ENCODE measurements at places on chromosomes 4 and X.

DNA sequence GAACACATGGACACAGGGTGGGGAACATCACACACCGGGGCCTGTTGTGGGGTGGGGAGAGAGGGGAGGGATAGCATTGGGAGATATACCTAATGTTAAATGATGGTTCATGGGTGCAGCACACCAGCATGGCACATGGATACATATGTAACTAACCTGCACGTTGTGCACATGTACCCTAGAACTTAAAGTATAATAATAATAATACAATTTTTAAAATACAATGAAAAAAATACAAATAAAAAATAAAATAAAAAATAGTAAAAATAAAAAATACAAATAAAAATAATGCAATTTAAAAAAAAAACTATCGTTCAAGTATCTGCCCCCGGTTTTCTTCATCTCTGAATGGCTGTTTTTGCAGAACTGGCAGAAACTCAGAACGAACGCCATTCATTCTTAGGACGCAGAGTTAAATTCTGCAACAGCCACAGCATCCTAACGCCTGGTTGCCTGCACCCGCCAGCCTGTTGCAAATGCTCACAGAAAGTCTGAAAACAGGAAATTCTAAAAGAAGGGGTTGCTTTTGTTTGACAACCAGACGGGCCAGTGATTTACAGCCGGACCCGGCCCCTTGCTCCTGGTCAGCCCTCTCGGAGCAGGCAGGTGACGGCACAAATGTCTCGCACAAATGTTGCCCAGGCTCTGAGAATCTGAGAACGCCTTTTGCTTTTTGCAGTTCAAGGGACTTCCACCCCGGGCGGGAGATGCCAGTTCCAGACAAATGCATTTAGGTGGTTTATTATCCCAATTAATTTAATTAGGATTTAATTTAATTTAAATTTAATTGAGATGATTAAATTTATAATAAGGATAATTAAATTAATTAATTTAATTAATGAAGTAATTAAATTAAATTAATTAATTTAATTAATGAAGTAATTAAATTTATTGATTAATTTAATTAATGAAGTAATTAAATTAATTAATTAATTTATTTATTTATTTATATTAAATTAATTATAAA lies 47.8 kb downstream of the CRLF2 start:
- DNase-seq = no peak

DNA sequence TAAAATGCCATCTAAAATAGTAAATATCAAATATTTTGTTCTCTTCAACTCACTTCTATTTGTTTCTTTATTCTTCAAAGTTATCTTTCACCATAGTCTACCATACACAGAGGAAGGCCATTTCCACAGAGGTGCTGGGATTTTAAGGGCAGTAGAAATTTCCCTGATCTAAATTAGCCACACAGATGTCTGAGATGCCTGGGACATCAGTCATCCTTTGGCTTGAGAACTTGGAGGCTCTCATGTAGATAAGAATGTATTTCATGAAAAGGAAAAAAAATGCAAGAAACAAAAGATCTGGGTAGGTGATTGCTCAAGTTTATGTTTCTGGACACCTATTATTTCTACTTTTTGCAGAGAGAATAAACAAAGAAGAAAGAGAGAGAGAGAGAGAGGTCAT lies 1008.2 kb downstream of the NLGN4X start:
- no peak for DNase-seq

DNA sequence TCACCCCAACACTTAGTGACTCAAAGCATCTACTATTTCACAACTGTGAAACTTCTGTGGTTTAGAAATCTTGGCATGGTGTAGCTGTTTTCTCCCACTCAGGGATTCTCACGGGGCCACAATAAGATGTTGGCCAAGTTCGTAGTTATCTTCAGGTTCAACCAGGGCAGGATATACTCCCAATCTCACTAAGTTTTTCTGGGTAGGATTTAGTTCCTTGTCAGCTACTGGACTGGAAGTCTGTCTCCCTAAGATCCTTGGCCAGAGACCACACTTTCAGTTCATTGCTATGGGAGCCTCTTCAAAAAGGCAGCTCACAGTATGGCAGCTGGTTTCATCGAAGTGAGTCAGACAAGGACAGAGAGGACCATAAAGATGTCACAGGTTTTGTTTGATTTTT lies 111.7 kb upstream of the PDHA2 start:
- DNase-seq = no peak

- DNase-seq = no peak
These were observed 624.8 kb downstream of the MID1IP1 start for GRCh38 chrX:39426101-39426500.

GRCh38 chrX:110741213-110741796 lies 54.3 kb downstream of the CHRDL1 start:
- DNase-seq = no peak

DNA sequence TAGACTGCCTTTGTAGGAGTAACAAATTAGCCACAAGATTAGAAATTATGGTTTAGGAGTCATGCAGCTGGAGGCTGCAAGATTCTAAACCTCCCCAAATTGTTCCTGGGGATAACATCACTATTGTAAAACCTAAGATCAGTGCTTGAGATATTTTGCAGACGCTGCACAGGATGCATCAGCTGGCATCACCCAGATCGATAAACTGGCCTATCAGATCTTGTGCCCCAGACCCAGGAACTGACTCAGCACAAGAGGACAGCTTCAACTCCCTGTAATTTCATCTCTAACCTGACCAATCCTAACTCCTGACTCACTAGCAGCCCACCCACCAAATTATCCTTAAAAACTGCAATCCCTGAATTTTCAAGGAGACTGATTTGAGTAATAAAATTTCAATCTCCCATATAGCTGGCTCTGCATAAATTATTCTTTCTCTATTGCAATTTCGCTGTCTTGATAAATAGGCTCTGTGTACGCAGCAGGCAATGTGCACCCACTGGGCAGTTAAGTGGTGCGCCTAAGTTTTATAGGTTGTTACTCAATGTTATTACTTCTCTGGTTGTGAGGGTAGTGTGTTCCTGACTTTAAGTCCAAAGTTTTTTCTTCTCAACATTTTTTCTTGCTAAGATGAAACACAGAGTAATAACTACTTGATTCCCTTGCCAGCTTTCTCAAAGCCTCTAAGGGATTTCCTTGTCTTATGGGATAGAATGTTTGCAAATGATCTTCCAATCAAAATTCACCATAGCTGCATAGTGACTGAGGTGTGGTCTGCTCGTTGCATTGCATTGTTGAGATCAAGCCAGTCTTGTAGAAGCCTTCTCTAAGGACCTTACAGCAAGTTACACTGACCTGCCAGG lies 312.3 kb upstream of the DKK2 start:
- DNase-seq = no peak

Measured in activated CD8-positive, alpha-beta memory T cell treated with anti-CD3 and anti-CD28 coated beads for 1 hour (primary cell).